GM13976 (cell line): ENCODE measurements at places on chromosomes 6 and 20.

GRCh38 chr6:41488433-41489119 is 57.6 kb upstream of the FOXP4 start:
- DNase-seq = peak; percentile 78

GRCh38 chr6:14593286-14593685 is 475.7 kb downstream of the CD83 start:
- DNase-seq = no peak

DNA sequence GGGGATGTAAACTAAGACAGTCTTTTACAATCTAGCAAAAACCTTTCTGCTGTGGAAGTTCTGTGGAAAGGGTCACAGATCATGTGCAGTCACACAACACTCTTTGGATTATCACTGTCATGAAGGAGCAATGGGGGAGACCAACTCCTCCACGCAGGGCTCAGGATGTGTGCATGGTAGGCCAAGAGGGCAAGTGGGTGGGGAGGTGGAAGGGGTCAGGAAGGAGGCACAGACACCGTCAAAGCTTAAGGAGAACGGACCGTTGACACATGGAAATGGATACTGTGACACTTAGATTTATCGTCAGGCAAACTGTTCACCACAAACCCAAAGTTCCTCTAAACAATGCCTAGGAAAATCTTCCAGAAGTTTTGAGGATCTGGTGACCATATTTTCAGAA is 215.8 kb downstream of the PAX1 start:
- DNase-seq = no peak

- DNase-seq = no peak
These were observed 150.9 kb upstream of the HMGN3 start for GRCh38 chr6:79385333-79385732.

- DNase-seq = no peak
These were observed 319.6 kb downstream of the FARS2 start for GRCh38 chr6:5580736-5581581.

- no peak for DNase-seq
These were observed 29.3 kb downstream of the DOP1A start for GRCh38 chr6:83096791-83097190.

DNA sequence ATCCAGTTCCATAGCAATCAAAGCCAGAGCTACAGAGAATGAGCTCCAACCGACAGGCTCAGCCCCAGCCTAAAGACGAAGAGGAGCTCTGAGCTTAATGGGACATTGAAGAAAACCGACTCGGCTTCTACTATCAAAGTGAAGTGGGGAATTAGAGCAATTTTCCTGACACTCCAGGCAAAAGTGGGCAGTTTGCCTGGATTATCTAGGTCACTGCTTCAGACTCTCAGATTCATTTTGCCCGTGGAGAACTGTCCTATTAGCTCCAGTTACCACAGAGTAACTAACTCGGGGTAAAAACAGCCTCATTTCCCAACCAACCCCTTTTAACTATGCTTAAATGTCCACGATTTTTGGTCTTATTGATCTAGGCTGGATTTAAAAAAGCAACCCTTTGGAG is 592.1 kb upstream of the NRSN1 start:
- no peak for DNase-seq

DNA sequence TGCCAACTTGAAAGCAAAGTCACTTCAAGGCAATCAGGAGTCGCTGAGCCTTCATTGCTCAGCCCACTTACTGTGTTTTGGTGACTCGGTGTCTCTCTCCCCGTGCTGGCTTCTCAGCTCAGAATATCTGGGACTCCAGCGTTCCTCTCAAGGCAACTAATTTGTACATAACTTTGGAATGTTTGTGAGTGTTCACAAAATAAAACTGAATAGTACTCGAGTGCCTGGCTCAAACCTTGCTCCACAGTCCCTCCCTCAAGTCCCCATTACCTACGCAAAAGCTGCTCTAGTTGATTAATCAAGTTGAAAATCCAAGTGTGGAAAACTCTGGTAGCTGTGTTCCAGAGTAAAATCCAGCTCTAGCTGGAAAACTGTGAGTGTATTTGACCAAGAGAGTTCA is 8.6 kb downstream of the IPCEF1 start:
- DNase-seq = no peak
